Hematopoietic multipotent progenitor cell treated with erythropoietin and hydrocortisone succinate and interleukin-3 and kit ligand, for 8 days (in vitro differentiated cells): ENCODE measurements at places on chromosomes 2 and 18.

- DNase-seq, result no peak
Measured at GRCh38 chr2:30106543-30106942, 40.3 kb upstream of the YPEL5 start.

DNA sequence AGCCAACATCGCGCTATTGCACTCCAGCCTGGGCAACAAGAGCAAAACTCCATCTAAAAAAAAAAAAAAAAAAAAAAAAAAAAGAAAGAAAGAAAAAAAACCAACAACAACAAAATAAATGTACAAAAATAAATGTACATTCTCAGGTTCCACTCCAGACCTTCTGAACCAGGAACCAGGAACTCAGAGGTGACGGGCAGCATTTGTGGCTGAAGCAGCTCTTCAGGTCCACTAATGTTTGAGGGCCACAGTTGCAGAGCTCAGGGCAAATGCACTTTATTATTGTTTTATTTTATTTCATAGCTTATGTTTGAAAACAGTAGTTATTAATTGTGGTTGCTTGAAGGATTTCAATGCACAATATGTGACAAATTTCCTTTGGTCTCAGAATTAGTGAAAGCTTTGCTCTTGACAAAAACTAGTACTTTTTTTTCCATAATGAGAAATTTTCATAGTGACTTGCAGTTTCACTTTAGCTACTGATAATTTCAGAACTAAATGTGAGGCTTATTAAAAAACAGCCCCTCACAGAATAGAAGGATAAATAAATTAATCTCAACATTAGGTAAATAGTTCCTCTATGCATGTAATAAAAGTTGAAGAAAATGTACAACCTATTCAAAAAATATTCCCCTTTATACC is 378.4 kb upstream of the SPHKAP start:
- no peak for DNase-seq

DNA sequence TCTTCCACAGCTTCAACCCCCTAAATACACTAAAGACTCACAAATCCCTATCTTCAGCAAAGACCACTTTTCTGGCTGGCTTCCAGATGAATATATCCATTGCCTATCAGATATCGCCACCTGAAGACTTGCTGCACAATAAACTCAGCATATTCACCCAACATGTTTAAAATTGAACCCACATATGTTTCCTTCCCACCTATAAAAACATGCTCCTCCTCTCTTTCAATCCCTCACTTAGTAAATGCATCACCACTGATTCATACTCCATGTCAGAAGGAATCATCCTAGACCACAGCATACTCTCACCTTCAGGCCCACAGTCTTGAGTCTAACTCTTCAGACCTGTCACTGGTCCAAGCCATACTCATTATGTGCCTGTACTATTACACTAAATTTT is 5.3 kb downstream of the SPC25 start:
- DNase-seq, result peak; percentile 59

DNA sequence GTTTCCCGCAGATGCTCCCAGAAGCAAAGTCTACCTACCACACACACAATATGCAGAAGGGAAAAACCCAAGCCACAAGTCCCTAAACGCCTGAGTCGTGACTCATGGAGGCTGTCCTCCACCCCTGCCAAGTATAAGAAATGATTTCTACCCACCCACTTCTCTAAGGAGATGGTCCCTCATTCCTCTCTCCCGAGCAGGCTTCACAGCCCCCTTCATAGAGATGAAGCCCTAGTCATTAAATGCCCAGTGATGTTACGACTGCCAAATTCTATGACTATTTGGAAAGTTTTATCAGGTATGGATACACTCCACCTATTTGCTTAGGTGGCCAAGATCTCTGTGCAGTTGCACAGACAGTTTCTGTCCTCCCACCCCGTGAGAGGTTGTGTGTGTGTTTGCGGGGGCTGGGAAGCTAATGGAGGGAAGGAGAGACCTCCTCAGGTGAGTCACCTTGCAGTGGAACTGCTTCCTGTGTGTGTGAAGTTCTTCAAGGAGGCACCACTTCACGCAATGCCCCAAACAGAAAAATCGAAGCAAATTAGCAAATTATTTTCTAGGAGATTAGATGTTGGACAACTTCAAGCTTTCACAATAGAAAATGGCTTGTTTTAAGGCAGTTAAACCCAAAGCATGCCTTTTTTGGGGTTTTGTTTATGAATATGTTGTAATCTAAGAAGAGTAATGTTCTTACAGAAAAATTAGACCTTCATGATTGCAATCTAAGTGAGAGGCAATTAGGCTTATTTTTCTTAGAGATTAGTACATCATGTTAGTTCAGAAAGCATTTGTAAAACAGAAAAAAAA is 175.2 kb downstream of the TGIF1 start:
- DNase-seq, result peak; percentile 80

GRCh38 chr2:100257939-100258338 is 64.4 kb downstream of the LONRF2 start:
- DNase-seq, result no peak

DNA sequence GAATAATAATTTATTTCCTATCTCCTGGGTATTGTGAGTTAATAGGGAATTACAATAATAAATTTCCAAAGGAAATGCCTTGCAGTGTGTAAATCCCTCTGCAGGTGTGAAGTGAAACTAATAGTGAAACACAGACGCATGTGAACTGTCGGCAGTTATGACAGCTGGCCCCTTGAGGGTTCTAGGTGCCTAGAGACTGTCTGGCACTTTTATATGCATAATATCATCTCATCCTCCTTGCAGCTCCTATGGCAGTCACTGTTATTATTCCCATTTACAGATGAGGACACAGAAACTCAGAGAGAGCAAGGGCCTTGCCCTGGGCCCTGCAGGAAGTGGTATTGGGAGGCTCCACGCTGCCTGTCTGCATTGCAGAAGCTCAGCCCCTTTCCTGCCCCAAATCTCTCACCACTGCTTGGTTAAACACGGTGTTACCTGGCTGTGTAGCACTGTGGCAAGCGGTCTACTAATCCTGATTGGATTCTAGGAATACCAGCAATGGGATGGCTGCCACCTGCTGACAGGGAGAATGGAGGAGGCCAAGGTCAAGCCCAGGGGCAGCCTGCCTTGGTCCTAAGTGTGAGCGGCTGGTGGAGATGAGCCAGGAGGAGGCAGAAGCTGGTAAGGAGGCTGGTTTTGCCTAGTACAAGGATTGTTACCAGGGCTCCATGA is 32.8 kb upstream of the ACKR3 start:
- no peak for DNase-seq

GRCh38 chr2:174535083-174535482 is 48.3 kb upstream of the GPR155 start:
- DNase-seq, result no peak

- DNase-seq, result no peak
Measured at GRCh38 chr18:56541340-56541739, 97.1 kb downstream of the TXNL1 start.

- DNase-seq, result no peak
Measured at GRCh38 chr18:55559739-55560138, 28.3 kb downstream of the TCF4 start.

DNA sequence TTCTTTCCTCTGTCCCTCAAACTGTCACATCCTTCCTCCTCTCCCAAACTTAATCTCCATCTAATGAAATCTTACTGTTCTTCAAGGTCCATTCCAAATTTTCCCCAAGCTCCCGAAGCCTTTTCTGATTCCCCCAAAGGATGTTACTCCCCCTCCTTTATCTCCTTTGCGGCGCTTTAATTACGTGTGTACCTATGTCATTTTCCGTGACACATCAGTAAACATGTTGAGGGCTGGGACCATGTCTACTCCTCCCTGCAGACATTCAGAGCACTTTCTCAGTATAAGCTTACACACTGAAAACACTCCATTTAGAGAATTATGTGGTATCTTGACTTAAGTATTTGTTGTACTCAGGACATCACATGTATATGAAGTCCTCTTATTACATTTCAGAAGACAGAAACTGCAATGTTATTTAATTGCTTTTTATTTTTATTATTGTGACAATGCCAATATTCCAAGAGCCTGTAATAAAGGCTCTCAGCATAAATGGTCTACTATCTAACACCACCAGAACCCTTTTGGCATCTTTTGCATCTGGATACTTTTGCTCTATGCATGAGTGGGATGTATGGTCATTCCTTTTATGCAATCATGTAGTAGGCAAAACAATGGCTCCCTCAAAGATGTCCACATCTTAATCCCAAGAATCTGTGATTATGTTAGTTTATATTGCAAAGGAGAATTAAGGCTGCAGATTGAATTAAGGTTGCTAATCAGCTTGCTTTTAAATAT is 1.8 kb downstream of the NMI start:
- peak; percentile 48 for DNase-seq

DNA sequence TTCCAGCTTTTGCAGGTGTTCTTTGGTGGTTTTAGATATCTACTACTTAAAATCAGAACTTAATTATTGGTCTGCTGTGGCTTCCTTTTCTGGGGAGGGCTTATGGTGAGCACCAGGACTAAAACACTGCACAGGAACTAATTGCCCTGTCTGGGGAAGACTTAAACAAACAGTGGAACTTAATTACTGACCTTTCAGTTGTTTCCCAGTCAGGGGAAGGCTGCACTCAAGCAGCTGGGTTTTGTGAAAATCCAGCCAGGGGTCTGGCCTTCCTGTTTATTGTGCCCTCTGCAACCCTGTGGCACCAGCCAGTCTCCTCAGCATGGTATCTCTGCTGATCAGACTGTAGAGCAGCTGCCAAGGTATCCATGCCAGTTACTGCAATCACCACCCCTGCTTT is 398.2 kb downstream of the ADCYAP1 start:
- DNase-seq, result no peak

DNA sequence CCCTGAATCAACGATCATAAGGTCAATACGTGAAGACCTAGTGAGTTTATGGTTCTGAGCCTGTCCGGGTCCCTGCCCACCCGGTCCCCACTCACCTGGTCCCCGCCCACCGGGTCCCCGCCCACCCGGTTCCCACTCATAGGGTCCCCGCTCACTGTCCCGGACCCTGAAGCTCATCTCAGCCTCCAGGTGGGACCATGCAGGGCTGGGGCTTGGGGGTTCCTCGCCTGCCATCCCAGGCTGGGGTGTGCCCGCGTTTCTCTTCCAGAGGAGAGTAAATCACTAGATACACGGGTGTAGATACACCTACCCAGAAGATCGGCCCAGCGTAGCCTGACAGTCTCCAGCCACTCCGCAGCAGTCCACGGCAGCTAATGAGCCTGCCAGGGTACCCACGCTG is 131.5 kb downstream of the MBP start:
- no peak for DNase-seq
